ENCODE measurements at places on chromosomes 7 and 10.

DNA sequence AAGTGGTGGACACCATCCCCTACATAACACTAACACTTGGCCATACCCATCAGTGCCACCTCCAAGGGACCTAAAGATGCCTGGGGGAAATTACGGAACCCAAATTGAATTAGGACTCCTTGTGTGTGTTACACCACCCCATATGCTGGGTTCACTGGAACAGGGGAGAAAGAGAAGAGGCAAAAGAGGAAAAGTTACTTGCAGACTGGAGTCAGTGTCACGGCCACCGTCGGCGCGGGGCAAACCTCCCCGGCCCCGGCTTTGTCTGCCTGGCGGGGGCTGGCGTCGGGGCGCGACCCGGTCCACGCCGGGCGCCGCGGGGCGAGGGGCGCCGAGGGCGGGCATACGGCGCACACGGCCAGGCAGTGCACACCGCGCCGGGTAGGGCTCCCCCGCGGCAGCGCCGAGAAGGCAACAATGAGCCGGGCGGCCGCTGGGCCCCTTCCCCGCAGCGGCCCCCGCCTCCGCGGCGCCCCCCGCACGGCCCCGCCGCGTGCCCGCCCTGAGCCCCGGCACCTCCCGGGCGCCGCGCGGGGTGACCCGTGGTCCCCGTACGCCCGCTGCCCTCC, 171.1 kb downstream of the FAM107B start:
- no peak for DNase-seq

DNA sequence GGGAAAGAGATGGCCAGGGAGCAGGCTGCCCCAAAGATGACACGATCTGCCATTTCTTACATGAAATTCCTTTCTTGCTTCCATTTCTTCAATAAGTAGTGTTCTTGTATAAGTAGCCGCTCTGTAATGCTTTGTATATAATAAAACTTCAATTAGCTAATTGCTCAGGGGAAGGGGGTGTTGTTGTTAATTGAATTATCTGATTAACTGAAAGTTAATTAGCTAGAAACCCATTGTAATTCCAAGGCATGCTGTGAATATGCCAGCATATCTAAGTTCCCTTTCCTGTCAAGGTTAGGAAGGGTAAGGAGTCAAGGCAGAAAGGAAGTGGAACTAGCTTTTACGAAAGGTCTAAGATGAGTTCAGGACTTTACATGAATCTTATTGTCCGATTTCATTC, 765.9 kb downstream of the TYW1 start:
- DNase-seq: no peak

GRCh38 chr10:99431190-99431760, 851 bp upstream of the GOT1 start:
- DNase-seq: no peak

DNA sequence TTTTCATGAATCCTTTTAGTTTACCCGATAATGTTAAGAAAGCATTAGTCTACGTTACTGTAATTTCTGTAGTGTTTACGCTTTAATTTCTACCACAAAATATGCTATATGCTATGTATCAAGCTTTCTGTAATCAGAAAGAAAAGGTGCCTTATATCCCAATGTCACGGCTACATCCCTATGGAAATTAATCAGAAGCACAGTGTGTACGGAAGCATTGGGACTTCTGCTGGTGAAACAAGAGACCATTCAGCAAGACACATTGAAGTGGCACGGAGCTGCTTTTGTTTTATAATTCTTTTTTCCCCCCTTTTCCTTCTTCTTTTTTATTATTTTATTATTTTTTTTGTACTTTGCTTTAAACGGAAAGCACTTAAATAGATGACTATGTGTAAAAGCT, 31.2 kb upstream of the SH2B2 start:
- no peak for DNase-seq

DNA sequence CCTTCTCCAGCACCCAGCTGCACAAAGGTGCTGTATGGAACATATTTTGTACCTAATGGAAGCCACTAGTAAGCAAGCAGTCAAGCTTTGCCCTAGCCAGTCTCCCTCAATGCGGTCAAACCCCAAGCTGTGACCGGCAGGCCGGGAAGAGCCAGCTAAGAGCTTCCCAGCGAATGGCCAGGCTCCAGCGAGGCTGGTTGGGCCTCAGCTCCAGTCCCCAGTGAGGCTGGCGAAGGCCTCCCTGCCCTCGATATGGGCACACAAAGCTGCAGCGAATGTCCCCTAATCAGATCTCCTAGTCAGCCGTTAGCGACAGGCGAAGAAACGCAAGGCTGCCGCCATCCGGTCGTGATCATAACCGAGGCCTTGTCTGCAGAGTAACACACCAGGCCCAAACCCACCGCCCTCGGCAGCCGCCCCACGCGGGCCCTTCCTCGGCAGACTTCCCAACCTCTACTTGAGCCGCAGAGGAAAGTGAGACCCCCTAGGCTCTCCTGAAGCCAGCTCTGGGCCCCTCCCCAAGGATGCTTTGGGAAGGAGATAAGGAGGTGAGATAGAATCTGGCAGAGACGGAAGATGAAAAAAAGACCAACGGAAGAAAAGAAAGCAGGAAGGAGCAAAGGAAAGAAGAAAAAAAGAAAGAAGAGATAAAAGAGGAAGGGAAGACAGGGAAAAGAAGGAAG, 3.1 kb upstream of the HOXA9 start:
- no peak for DNase-seq

Data from Jurkat, Clone E6-1 (cell line).